SW 1271 (cell line): ENCODE measurements at places on chromosomes 2 and 18.

GRCh38 chr2:12549641-12550040 lies 167.1 kb upstream of the TRIB2 start:
- DNase-seq = no peak

DNA sequence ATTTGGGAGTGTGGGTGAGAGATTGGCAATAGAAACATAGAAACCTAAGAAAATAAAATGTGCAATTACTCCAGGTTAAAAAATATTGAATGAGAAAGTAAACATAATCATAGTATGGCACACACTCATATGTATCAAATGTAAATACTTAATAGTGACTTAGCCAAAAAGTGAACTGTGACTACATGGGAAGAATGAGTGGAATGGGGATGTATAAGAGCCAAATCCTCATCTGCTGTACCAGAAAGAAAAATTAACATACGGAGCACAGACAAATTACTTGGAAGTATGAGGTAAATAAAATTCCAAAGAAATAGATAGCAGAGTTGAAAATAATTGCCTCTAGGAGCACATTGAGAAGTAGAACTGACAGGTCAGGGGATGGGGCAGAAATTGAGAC lies 4.0 kb downstream of the FLACC1 start:
- no peak for DNase-seq

- DNase-seq = no peak
These were observed 58.8 kb downstream of the MFSD6 start for GRCh38 chr2:190466819-190467446.

DNA sequence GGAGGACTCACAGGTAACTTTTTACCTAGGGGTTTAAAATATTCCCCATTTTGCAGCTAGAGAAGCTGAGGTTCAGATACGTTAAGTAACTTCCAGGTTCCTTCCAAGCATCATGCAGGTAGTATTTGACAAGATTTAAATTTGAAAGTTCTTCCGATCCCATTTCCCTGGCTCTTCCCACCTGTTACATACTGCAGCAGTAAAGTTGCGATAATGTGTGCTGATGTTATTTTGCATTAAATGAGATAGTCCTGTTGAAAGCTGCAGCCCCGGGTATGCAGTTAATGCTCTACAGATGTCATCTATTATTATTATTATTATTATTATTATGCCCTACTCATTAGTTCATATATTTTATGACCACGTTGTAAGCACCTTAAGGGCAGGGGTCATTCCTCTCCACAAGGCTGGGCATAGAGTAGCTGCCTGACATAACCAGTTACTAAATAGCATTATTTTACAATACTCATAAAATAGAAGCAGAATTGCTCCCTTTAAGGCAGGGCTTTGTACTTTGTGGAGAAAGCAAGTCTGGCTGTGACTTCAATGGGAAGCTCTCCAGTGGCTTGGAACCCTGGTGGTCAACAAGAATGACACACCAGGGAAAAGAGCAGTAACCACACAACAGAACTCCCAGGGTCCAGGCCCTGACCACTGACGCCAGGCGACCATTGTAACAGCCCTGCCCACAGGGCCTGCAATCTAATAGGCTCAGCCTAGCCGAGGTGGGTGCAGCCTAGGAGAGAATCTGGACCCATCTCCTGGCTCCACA lies 112.0 kb upstream of the STPG4 start:
- no peak for DNase-seq

GRCh38 chr2:111975053-111975552 lies 76.7 kb downstream of the MERTK start:
- DNase-seq = peak; percentile 98

GRCh38 chr18:49020621-49021021 lies 69.9 kb upstream of the SMAD7 start:
- DNase-seq = no peak

GRCh38 chr2:238509903-238510302 lies 83.2 kb downstream of the ASB1 start:
- DNase-seq = no peak

DNA sequence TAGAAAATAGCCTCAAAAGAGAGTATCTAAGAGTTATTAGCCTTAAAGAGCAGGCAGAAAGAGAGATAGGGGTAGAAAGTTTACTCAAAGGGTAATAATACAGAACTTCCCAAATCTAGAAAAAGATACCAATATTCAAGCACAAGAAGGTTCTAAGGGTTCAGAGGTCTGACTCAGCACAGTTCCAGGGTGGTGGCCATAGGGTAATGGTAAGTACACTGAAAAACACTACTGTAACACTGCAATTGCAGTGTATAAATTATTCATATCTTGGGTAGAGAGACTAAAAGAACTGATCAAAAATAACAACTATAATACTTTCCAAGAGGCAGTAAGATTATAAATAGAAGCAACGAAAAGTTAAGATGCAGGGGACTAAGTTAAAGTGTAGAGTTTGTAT lies 115.2 kb downstream of the ROCK1 start:
- DNase-seq = no peak

GRCh38 chr2:7027411-7027810 lies 110.2 kb downstream of the RNF144A start:
- no peak for DNase-seq

- DNase-seq = peak; percentile 18
These were observed 915 bp downstream of the CUL3 start for GRCh38 chr2:224584111-224584784.

GRCh38 chr2:37469126-37469525 lies 124.7 kb downstream of the QPCT start:
- no peak for DNase-seq

DNA sequence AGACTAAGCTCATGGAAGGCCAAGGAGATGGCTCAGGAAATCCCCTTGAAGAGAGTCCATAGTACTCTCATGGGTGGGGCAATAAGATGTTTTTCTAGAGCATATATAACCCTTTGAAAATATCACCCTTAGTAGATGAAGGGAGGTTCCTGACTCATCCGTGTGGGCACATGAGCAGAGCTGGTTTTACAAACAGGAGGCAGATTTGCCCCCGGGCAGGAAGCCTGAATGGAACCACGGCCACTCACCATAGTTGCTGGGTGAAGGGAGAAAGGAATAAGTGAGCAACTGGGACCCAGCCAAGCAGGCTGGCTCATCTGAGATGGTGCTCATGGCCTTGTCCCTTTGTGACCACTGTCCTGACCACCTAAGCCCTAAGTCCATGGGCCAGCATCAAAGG lies 29.0 kb upstream of the MAPRE3 start:
- DNase-seq = no peak

GRCh38 chr2:101623031-101623521 lies 74.4 kb upstream of the MAP4K4 start:
- DNase-seq = no peak

DNA sequence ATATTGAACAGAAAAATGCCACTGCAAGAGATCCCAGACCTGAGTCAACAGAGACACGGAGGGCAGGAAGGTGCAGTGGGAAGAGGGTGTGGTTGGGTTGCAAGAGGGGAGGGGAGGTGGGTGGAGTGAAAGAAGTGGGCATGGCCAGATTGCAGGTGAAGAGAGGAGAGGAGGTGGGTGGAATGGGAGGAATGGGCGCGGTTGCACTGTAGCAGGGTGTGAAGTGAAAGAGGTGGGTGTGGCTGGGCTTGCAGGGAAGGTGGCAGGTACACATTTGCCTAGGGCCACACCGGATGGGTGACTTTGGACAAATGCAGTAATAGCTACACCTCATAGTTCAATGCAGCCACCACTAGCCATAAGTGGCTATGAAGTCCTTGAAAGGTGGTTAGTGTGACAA lies 71.1 kb downstream of the DOCK10 start:
- DNase-seq = no peak

GRCh38 chr2:121356058-121356640 lies 71.1 kb upstream of the TFCP2L1 start:
- DNase-seq = peak; percentile 61

DNA sequence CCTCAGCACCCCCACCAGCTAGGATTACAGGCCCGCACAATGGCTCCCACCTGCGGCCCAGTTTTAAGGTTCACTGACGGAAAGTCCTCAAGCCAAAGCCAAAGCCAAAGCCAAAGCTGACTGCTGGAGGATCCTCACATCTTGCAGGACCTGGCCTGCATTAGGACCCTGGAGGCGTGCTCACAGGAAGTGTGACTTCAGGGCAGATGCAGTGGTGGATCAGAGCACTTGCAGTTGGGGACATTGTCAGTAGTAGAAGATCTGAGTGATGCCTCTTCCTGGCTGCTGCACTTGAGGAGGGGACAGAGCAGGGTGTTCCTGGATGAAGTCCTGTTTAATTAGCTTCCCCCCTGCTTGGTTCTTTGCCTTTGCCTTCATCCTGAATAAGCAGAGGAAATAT lies 69.0 kb upstream of the ALPP start:
- DNase-seq = no peak

DNA sequence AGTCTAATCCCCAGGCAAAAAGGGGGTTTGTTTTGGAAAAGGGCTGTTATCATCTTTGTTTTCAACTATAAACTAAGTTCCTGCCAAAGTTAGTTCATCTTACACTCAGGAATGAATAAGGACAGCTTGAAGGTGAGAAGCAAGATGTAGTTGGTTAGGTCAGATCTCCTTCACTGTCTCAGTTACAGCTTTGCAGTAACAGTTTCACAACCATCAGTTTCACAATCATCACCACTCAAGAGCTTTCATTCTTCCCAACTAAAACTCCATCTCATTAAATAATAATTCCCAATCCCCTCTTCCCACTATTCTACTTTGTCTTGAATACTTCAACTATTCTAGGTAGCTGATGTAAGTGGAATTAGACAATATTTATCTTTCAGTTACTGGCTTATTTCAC lies 200.9 kb downstream of the NYAP2 start:
- DNase-seq = no peak

DNA sequence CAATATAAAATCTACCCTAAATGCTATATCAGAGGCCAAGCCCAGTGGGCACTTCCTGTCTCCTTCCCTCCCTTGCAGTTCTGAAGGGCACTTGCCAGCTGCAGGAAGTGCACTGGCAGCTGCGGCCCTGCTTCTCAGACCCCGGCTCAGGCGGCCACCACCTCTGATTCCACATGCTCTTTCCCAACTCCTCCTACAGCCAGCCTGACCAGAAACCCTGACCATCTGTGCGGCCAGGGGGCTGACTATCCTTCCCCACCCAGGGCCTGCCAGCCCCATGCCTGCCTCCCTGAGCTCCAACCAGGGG lies 88.6 kb downstream of the ZBTB7C start:
- DNase-seq = no peak

GRCh38 chr2:59249441-59250306 lies 1008.5 kb upstream of the FANCL start:
- DNase-seq = no peak

- no peak for DNase-seq
These were observed 349.8 kb downstream of the TNS1 start for GRCh38 chr2:217652761-217653639.

DNA sequence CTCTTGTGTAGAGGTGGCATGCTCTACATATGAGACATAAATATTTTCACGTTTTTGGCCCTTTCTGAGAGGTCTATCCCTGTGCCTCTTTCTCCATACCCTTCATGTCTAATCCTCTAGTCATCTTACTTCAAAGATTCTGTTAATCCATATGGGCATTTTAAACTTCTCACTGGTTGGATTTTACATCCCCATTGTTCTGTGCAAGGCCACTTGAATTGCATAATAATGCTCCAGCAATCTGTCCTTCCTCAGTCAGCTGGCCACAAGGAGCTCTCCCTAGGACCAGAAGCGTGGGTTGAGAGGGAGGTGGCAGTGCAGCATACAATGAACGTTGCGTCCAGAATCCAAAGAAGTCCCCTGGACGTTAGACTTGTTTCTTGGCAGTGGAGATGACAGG lies 58.2 kb downstream of the TDRD15 start:
- no peak for DNase-seq

DNA sequence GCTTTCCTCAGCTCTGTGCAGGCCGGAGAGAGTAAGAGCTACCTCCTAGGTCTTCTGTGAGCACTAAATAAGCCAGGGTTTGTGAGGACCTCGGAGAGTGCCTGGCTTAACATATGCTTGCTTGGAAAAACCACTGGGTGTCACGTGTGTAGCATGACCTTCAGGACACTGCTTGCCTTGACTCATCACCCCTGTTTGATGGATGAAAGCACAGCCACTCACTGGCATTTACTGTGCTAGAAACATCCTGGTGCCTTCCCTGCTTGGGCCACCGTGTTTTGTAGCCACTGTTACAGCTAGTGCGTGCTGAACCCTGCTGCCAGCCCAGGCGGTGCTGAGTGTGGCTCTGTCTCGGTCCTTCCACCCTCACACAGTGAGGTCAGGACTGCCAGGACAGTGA lies 34.8 kb upstream of the ITM2C start:
- no peak for DNase-seq

DNA sequence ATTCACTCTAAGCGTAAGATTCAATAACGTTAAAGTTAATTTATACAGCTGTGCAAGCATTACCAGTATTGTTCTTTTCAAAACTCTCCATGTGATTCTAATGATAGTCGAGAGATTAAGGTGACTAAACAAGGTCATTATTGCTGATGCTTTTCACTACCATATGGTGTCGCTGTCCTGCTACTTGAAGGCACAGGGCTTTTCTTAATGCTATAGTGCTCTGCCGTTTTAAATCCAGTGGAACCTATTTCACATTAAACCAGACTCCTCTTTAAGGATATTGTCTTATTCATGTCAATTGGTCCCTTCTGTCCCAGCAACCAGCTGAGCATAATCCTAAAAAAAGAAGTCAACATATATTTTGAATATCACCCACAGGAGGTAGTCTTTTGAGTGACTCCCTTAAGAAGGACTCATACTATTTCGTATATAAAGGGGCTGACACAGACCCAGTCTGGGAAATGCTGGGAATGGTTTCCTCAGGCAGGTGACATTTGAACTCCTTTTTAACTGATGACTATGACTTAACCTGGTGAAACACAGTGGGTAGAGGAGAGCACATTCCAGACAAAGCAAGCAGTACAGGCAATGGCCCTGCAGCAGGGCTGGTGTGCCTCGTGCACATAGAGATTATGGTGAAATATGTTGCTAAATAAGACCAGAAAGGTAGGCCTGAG lies 53.9 kb upstream of the CYTIP start:
- no peak for DNase-seq

DNA sequence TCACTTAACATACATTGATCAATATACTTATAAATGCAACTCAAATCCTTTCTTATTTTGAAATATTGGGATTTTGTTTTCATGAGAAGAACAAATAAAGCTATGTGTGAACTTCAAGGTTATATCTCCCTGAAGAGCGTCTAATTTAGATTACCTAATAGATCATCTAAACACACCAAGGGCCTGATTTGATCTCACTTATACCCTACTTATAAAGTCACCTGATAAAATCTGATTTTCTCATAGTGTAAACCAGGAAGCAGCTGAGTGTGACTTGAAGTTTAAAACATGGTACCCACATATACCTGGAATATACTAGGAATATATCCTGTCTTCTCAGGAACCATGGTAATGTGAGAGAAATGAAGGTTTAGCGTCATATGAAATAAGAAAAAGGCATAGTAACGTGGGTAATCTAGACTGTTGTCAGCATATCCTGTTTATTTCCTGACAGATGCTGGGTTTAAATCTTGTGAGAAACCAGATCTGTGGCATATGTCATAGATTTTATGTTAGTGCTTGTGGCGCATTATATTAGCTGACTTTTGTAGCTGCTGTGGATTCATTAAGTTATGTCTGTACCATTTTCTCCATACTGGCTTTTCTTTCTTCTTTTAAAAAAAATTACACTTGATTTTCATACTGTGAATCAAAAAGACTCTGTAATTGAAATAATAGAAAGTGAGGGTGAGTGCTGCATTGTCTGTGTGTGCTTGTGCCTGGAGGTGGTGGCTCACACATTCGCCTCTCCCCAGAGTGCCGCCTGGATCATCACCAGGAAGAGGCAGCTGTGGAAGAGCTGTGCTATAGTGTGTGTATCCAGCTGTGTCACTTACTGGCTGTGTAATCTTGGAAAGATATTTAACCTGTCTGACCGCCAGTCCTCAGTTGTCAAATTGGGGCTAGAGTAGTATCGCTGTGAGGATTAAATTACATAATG lies 164.0 kb downstream of the MYO3B start:
- DNase-seq = no peak
